ENCODE measurements at places on chromosomes 11 and 22.

- no peak for DNase-seq
These were observed 87.9 kb upstream of the PLET1 start for GRCh38 chr11:112348480-112349029.

GRCh38 chr22:17313626-17314025 lies 55.6 kb upstream of the CECR2 start:
- no peak for DNase-seq

DNA sequence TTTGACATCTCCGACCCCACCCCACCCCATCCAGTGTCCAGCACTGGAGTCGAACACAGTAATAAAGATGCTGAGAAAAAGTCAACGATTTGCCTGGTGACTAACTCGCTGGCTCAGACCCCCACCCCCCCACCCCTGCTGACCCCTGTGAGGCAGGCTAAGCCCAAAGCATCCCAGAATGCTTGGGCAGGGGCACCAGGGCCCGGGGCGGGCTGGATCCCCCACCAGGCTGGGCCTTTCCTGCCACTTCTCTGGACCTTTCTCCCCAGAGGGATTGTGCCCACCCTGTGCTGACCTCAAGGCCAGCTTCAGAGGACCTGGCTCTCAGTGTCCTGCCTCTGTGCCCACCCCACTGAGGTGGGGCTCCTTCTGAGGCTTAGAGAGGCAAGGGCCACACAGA lies 1.8 kb downstream of the C11orf86 start:
- no peak for DNase-seq

DNA sequence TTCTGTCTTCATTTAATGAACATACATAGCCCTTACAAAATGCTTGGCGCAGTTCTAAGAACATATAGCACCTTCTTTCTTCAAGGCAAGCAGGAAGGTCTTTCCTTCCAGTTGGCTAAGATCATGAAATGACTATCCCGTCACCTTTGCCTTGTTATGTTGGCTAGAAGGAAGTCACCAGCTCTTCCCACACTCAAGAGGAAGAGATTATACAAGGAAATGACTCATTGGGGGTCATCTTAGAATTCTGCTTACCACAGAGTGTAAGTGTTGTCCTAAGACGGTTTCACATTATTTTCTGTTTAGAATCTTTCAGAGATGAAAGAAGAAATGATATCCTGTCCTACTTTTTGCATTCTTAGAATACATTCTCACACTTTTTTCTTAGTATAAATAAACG lies 808.0 kb upstream of the LUZP2 start:
- DNase-seq = no peak

GRCh38 chr11:69971741-69972140 lies 106.4 kb upstream of the ANO1 start:
- DNase-seq = no peak

DNA sequence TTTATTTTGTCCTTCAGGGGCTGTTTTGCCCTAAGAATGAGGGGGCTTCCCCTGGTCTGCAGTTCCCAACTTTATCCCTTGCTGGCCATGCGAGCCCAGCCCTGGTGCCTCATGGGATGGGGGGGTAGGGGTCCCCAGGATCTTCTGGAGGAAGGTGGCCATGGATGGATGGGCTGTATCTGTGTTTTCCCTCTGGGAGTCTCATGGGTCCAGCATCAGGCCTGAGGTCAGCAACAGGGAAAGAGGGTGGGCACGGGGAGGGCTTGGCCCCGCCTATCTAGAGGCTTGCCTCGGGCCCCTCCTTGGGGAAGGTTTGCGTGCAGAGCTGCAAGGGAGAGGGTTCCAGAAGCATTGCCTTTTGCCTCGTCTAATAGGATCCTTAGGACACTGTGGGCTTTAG lies 10.8 kb upstream of the ADORA2A start:
- DNase-seq = no peak

- no peak for DNase-seq
These were observed 39.3 kb upstream of the PANX1 start for GRCh38 chr11:94089341-94089740.

GRCh38 chr11:86245369-86246292 lies 1.1 kb downstream of the EED start:
- DNase-seq = peak; percentile 30

DNA sequence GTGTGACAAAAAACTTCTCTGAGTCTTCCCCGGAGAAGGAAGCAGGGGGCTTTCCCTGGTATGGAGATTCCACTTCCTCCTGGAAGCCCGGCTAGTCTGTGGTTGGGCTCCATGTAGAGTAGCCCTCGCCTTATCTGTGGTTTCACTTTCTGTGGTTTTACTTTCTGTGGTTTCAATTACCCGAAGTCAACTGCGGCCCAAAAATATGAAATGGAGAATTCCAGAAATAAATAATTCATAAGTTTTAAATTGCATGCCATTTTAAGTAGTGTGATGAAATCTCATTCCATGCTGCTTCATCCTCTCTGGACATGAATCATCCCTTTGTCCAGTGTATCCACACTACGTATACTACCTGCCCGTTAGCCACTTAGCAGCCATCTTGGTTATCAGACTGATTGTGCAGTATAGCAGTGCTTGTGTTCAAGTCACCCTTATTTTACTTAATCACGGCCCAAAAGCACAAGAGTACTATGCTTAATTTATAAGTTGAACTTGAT lies 275.0 kb upstream of the SESN3 start:
- no peak for DNase-seq

DNA sequence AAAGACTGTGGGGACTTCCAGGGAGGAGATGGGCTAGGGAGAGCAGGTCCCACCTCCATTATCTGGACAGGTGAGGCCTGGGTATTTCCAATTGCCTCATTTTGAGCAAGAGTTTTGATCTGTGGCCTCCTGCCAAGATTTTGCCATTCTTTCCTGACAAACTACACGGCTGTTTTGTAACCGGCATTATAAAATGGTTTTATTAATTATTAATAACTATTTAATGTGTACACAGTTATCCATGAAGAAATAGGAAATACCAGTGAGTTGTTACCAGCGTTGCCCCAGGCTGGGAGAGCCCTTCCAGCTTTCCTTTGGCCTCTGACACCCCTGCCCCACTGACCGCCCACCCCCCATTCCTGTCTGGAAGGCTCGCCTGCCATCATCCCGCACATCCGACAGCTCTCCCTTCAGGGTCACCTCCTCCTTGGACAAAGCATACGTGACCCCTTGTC lies 14.9 kb upstream of the SEC14L3 start:
- DNase-seq = peak; percentile 78

DNA sequence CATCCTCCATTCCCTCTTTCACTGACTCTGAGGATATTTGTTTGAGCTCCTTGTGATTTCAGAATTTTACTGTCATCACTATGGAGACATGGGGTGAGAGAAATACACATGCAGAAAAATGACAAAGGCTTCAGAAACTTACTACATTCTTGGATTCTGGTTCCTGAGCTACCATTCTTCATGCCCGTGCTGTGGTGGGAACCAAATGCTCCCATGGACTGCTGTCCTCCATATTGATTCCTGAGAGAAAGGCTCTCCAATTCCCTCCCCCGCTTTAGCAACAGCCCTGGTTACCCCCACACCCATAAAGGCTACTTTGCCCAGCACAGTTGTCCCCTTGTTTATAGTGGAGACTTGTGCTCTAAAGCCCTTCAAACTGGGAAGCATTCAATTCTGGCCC lies 195.4 kb downstream of the RRAS2 start:
- no peak for DNase-seq

- DNase-seq = no peak
These were observed 848 bp upstream of the PTPRCAP start for GRCh38 chr11:67438158-67438902.

DNA sequence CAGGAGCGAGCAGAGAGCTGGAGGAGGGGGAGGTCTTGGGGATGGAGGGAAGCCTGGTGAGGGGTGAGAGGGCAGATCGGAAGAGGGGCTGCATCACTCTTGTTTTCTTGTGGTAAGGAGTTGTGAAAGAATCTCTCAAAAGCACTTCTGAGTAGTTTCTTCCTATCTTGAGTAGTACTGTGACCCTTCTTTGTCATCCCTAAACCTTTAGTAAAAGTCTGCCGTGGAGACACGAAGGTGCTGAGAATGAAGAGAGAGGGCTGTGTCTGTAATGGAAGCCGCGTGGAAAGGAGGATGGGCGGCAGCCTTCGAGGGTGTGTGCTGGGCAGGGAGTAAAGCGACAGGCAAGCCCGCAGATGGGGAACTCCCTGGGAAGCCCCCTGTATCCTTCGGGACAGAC lies 237.8 kb downstream of the TBC1D22A start:
- DNase-seq = no peak

DNA sequence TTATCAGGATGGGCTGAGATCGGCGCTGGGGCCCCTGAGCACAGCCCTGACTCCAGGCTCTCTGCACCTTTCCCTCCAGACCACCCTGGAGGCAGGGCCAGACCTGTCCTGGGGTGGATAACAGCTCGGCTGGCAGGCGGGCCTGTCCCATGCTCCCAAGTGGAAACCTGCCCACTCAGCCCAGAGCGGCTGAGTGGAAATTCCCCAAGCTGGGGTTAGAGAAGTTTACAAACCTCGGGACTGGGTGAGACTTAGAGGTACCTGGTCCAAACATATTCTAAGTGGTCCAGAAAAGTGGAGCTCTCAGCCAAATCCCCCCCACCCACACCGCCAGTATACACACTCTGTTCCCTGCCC lies 4.8 kb upstream of the FXYD2 start:
- DNase-seq = peak; percentile 41

DNA sequence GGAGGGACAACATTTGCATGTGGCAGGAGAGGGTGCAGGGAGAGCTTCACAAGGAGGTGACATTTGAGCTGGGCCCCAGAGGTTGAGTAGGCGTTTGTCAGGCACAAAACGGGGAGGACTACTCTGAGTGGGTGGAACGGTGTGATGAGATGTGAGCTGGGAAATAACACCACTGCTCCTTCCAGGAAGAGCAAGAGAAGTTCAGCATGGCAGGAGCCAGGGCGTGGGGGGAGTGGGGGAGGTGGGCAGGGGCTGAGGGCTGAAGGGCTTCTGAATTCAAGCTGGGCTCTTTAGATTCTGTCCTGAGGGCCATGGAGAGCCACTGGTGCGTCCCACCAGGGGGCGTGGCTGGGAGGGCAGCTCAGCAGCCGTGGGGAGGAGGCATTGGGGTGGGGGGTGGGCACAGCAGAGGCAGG lies 54.2 kb downstream of the OTOG start:
- DNase-seq = peak; percentile 32

DNA sequence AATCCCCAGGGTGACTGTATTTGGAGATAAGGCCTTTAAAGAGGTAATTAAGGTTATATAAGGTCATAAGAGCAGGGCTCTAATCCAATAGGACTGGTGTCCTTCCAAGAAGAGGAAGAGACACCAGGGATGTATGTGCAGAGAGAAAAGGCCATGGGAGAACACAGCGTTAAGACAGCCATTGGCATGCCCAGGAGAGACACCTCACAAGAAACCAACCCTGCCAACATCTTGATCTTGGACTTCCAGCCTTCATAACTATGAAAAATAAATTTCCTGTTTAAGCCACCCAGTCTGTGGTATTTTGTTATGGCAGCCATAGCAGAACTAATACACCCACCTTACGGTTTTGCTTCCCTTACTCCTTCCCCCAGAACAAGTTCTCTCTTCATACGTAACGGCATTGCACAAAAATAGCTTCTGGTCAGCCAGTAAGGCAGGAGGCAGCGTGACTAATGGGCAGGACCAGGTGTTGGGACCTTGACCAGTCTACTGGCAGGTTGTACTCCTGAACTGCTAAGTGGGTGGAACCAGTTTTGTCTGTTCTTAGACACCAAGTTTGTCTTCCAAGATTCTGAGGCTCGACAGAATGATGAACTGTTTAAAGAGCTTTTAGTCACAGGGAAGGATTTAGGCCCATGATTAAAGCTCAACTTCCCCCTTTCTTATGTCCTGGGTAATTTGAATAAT lies 31.9 kb upstream of the UPB1 start:
- DNase-seq = peak; percentile 56

DNA sequence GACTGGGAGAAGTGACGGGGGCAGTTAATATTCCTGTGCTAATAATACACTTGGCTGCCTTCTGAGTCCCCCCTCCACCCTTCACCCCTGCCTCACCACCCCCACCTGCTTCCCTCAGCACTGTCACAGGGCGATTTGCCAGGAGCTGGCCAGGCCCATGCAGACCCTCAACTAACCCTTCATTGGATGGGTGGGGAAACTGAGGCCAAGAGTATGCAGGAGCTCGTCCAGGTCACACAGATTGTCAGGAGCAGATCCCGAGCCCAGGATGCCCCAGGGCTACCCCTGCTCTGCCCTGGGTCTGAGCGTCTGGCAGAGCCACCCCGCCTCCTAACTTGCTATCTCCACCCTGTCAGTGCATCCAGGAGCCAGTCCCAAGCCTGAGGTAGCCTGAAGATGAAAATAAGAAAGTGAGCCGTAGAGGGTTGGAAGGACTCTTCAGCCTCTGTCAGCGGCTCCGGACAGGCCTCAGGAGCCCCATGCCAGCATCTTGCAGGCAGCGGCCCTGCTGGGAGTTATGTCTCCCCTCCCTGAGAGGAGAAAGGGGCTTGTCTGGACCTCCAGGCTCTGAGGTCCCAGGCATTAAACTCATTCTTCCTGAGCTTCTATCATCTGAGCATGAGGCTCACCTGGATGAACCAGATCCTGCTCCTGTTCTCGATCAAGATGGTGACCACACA lies 6.2 kb downstream of the TPBGL start:
- DNase-seq = peak; percentile 33

All from right lobe of liver (tissue), 6 donors.